ENCODE measurements at places on chromosomes 1 and 21.

- no peak for DNase-seq
Measured at GRCh38 chr1:191086910-191087309, 609.2 kb upstream of the BRINP3 start.

DNA sequence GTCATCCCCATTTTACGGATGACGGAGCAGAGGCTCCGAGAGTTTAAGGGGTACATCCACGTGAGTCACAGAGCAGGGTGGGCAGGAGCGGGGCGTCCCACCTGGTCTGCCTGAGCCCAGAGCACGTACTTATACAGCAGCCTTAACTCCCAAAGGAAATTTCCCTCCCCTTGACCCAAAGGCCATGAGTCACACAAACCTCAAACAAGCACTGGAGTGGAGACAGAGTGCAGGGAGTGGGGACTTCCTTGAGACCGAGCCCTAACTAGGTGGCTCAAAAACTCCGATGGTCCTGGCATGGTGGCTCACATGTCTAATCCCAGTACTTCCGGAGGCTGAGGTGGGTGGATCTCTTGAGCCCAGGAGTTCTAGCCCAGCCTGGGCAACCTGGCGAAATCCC, 141.6 kb upstream of the KLHDC7A start:
- DNase-seq: no peak

DNA sequence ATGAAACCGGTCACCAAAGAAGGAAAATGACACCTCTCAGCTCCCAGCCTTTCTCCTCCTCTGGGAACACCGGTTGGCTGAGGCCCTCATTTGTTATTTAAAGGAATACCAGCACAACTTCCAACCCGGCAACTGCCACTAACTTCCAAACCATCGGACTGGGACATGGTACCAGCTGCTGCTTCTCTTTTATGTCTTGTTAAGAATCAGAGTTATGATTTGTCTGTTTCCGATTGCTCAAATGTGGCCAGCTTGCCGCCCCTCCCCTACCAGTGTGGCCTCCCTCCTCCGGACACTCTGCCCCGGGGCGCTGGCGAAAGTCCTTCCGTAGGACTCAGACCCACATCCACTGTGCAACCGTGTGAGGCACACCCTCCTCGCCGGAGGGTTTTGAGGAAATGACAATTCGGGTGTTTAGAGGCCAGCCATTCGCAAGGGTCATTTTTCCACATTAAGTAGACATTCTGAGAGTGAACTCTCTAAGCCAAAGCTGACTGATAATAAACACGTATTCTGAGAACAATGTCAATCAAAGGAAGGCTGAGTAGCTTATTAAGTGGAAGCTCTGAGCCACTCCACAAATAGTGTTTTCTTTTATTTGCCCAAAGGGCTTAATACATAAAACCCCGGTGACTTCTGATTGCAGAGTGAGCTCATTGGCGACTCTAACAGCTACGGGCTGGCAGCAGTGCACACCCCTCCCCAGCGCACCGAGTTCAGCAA, 5.5 kb downstream of the RIPK4 start:
- DNase-seq: no peak

GRCh38 chr1:156752843-156753482, 1.5 kb upstream of the HDGF start:
- no peak for DNase-seq

DNA sequence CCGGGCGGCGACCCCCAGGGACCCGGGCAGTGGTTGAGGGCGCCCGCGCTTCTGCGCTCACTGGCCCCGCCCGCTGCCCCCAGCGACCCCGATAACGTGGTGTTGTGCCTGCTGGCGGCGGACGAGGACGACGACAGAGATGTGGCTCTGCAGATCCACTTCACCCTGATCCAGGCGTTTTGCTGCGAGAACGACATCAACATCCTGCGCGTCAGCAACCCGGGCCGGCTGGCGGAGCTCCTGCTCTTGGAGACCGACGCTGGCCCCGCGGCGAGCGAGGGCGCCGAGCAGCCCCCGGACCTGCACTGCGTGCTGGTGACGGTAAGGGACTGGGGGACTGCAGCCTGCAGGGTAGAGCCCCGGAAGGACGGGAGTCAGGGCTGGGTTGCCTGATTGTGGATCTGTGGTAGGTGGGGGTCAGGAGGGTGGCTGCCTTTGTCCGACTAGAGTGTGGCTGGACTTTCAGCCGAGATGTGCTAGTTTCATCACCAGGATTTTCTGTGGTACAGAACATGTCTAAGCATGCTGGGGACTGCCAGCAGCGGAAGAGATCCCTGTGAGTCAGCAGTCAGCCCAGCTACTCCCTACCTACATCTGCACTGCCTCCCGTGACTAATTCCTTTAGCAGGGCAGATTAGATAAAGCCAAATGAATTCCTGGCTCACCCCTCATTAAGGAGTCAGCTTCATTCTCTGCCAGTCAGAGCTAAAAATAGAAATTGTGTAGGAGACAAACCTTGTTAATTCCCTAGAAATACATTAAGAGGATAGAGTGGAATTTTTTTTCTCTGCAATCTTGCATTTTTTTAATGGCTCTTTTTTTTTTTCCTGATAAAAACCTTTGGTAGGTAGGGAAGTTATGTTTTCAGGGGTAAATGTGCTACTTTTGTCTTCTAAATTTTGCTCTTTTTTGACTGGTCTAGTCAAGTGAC, 1.5 kb downstream of the GADD45A start:
- DNase-seq: peak; percentile 40

DNA sequence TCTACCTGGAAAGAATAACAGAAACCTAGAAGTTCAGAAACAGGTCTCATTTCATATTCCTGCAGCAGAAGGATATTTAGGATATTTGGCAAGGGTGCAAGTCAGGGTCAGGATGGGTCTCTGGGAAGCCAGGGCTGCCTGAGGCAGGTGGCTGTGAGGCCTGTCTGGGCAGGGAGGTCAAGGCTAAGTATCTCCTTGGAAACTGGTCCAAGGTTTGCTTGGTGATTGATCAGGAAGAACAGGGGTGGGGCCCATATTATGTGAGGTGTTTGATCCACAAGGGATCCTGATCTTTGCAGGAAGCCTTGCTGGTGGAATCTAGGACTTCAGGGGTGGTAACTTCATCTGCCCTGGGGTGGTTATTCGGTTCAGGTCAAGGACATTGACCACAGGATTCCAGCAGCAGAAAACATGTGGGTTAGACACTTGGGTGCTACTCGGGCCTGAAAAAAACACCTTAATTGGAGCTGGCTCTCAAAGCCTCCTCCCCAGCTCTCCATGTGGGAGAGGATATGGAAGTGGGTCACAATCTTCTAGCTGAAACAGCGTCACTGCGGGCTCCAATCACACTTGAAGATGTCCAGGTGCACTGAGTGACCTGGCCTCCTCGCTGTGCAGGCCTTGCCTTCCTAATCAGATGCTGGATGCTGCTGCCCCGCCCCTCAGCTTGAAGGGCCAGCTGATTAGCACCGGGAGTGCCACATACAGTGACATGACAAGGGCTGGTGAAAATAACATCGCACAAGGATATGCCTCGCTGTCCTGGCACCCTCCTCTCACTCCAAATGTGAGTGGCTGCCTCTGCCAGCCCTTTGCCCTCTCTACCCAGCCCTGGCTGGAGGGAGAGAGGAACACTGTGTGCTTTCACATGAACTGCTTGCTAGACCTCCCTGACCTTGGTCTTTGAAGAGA, 8.7 kb downstream of the CTNNBIP1 start:
- DNase-seq: no peak

Measured in activated T-cell treated with anti-CD3 and anti-CD28 coated beads for 24 hours (primary cell).